ENCODE measurements at places on chromosomes 6 and 20.
A peak's percentile ranks its signal among the peaks of the same experiment; 100 is the strongest.

- DNase-seq = no peak
Measured at GRCh38 chr6:144334150-144334708, 49.1 kb downstream of the UTRN start.

DNA sequence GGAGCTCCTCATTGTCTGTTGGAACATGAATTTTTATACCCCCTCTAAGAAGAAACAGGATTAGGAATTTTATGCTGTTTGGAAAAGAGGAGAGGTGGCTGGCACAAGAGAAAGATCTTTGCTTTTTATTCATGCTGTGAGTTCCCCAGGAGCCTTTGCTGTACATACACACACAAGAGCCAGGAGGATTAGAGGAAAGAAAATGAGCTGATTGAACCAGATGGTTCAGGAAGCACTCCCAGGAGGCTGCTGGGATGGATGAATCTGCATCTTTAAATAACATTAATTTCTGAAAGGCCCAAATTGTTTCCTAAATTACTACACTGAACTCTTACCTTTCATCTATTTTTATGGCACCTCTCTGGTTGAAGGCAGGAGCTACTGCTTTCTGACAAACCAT, 20.1 kb upstream of the TCP11 start:
- DNase-seq = no peak

- DNase-seq = no peak
Measured at GRCh38 chr6:28643017-28643740, 117.5 kb downstream of the GPX5 start.

DNA sequence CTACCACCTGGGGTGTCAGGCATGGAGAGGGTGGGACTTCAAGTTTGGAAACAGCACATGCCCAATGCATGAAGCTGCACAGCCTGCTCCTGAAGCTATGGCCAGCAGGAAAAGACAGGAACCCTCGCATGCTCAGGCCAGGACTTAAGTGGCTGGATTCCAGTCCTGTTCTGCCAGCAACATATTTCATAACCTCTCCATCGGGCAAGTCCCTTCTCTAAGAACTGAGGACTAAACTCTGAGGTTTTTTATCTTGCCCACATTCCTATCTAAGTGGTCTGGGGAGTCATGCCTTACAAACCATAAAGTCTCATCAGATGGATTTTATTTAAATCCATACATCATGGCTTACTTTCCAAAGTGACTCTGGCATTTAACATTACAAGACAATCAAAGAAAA, 27.5 kb upstream of the AGPAT4 start:
- peak; percentile 30 for DNase-seq

- no peak for DNase-seq
Measured at GRCh38 chr6:119800526-119800925, 451.0 kb upstream of the MAN1A1 start.

DNA sequence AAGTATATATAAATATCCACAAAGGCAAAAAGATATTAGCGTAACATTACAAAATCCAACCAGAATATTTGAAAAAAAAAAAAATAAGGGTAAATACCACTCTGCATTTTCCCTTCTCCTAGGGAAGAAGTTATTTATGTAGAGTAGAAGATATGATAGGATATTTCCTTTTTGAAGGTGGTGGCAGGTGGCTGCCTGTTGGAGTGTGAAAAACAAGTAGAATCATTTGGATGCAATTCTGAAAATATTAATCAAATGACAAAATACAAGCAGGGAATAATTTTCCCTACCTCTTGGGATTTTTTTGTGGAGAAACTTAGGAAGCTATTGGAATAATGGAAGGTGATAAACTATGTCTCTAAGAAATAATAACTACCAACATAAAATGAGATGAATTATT, 62.5 kb upstream of the OGFRL1 start:
- no peak for DNase-seq

GRCh38 chr6:112370946-112371345, 23.8 kb downstream of the RFPL4B start:
- DNase-seq = no peak

- peak; percentile 8 for DNase-seq
Measured at GRCh38 chr6:89792881-89793280, 26.7 kb downstream of the MDN1 start.

DNA sequence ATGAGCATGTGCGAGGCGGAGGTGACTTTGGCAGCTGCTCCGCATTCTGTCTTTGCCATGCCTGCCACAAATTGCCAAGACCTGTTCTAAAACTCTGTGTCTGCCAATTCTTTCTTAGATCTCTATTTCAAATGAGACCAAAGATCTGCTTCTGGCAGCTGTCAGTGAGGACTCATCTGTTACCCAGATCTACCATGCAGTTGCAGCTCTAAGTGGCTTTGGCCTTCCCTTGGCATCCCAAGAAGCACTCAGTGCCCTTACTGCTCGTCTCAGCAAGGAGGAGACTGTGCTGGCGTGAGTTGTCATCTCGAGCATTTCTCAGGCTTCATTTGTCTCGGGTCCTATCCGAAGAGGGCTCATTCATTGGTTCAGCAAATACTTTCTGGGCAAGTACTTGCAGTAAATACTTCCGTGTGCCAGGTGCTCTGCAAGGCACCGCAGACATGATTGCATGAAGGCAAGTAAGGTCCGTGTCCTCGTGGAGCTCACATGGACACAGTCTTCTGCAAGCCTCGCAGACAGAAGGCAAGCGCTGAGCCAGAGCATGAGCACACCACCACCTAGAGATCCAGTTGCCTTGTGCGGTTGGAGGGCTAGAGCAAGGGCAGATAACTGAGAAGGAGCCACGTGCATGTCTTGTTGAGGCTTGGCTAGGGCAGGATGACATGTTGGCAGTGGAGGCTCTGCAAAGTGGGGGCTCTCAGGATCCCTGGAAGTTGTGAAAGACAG, 19.7 kb upstream of the MROH8 start:
- DNase-seq = no peak

DNA sequence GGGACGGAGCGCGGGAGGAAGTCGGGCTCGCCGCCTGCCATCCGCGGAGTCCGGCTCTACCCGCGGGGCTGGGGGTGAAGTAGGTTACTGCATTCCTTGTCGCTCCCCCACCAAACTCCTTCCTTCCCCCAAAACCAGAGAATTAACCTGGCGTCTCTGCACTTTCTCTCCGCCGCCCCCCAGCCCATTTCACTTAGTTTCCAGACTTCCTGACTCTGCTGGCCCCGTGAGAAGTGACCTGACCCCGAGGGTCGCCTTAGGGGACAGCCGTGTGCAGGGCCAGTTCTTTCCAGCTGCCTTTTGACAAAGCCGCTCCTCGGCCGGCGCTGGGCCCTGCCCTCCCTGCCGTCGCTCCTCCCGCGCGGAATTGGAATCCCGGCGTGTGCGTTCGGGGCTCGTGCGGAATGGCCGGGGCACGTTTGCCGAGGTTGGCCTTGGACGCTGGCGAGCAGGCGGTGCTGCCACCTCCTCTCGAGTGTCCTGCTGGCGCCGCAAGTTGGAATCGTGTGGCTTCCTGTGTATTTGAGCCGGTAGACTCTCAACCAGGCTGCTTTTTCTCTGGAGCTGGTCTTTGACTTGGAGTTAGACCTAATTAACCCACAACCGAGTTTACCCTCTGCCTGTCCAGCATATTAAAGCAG, 650 bp downstream of the DCBLD1 start:
- peak; percentile 34 for DNase-seq

DNA sequence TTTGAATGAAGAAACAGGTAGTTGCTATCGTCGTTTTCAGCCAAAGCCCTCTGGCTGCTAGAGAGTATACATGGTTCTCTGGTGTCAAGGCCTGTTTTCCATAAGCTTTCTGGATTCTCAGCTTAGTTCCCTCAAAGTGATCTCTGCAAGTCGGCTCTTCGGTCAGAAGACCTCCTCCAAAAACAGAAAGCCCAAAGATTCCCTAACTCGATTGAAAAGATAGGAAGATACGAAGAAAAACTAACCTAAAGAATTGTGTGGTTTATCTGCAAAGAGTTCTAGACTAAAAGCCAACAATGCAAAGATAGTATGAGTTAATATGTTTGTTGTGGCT, 545 bp upstream of the ASCC3 start:
- no peak for DNase-seq

DNA sequence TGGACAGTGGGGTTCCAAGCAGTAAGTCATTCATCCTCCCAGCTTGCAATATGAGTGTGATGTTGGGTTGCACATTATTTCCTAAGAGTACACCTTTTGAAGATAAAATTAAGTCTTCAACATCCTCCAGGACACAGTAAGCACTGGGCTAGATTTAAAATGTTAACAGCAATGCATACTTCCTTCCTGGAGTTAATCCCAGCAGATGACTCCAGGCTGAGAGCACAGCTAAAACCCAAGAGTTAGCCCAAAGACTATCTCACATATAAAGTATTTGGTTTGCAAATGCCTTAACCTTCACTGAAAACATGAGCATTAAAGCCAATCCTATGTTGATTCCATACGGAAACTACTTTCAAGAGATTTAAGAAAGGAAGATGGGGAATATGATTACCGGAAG, 69.2 kb downstream of the SLC23A2 start:
- DNase-seq = no peak

GRCh38 chr6:159959165-159959975, 9.5 kb upstream of the IGF2R start:
- no peak for DNase-seq

DNA sequence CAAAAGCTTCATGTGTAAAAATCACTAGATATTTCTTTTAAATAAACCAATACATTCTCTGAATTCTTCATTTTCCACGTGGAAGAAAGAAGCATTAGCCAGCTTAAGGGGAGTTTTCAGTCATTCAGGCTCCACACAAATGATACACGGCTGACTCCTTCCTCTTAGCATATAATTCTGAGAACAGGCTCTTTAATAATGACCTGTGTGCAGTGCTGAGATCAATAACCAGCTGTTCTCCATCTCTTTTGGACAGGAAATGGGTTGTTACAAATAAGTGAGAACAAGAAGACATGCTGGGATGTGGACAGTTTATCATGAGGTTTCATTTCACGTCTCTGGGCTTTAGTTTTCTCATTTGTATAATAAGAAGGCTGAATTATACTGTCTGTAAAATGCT, 146.9 kb upstream of the C6orf118 start:
- no peak for DNase-seq

DNA sequence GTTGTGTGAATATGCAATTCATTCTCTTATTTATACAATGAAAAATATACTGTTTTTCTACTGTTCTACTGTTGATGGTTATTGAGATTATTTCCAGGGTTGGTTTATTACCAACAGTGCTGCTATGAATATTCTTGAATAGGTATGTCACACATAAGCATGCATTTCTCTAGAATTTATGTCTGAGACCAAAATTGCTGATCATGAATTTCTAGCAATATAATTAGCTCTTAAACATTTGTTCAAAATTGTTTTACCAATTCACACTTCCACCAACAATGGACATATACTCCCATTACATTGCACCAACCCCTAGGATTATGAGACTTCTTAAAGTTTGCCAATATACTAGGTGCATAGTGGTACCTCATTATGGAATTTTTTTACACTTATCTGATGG, 164.1 kb upstream of the KCNQ5 start:
- DNase-seq = no peak

GRCh38 chr6:112683106-112683505, 336.0 kb downstream of the RFPL4B start:
- DNase-seq = no peak

- peak; percentile 65 for DNase-seq
Measured at GRCh38 chr6:42702200-42702599, 20.2 kb downstream of the PRPH2 start.

DNA sequence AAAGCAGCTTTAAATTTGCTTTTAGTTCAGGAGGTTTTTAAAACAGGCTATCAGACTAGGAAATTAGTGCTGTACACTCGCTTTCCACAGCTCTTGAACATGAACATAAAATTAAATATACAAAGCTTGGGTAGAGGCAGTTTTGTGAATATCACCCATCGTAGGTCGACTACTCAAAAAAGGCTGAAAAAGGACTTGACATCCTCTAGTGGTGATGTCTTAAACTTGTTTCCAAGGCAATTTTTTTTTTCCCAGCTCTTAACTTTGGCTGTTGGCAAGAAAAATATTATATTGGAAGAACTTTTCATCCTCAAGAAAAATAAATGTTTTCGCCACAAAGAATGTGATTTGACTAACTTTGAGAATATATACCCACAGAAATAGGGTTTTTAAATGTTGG, 2.9 kb downstream of the MAP7 start:
- peak; percentile 41 for DNase-seq

- DNase-seq = no peak
Measured at GRCh38 chr20:57053067-57053466, 213.4 kb downstream of the BMP7 start.

- peak; percentile 58 for DNase-seq
Measured at GRCh38 chr20:63846128-63846771, 15.0 kb upstream of the ABHD16B start.

- no peak for DNase-seq
Measured at GRCh38 chr6:12013307-12013719, 1.2 kb downstream of the HIVEP1 start.

DNA sequence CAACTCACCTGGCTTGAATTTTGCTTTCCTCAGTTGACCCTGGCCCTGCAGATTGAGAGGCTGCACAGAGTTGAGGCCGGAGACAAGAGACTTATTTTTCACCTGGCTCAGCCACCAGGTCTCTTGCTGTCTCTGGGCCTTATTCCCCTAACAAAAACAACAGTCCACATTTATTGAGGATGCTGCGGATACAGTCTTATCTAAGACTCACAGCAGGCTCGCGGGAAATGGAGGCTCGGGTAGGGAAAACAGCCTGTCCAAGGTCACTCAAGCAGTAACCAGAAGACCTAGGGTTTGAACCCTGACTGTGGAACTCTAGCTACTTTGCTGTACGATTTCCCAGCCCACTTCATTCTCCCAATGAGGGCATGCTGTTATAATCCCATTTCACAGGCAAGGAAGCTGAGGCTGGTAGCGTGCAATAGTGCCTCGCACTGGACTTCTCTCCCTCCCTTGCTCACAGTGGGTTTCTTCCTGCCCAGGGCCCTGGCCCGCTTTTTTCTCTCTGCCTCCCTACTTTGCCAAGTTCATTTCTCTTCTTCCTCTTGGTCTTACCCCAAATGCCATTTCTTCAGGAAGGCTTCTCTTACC, 57.7 kb downstream of the RBM38 start:
- DNase-seq = no peak

GRCh38 chr6:134510920-134511319, 193.0 kb upstream of the SGK1 start:
- no peak for DNase-seq

GRCh38 chr20:33145521-33145920, 22.4 kb upstream of the BPIFA2 start:
- DNase-seq = no peak

GRCh38 chr6:4313044-4313686, 177.8 kb upstream of the ECI2 start:
- peak; percentile 82 for DNase-seq

DNA sequence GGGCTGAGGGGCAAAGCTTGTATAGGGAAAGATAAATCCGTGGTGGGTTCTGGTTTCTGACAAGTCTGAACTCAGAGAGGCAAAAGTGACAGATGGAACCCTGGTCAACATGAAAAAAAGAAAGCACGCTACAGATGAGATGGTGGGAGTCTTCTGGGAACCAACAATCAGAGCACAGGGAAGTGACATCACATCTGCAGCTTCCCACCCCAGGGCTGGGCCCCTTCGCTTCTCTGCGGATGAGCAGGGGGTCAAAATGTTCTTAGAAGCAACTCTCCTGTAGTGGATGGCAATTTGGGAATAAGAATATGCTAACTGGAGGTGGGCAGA, 129.2 kb upstream of the AKAP12 start:
- no peak for DNase-seq

- DNase-seq = no peak
Measured at GRCh38 chr20:61916318-61916891, 149.3 kb downstream of the TAF4 start.

All from RWPE1 (cell line).